Airway epithelial cell (primary cell): ENCODE measurements at places on chromosomes 5 and 9. TPM values are rescaled to one million over a fixed set of nuclear protein-coding genes. Genes with fewer than 3 reads are reported as not detected.

The AIF1L gene
- total RNA-seq, result 2.8 and 3.7 TPM in 2 replicates

The MRPS30 gene
- total RNA-seq, result 56.3 and 62.3 TPM in 2 replicates

The LECT2 gene
- not detected in 2 replicates for total RNA-seq

The FRMPD1 gene
- total RNA-seq, result under 0.01 TPM in 1 of 2 replicates, not detected in the other

The BTNL8 gene
- not detected in 2 replicates for total RNA-seq

The NACC2 gene
- 12.0 and 14.8 TPM in 2 replicates for total RNA-seq

The ATP10B gene
- 3.1 and 3.9 TPM in 2 replicates for total RNA-seq

The SLC46A2 gene
- not detected in 2 replicates for total RNA-seq

The RANBP6 gene
- 11.1 and 17.4 TPM in 2 replicates for total RNA-seq

The TTC16 gene
- not detected in 2 replicates for total RNA-seq

The JAK2 gene
- total RNA-seq, result 7.7 and 9.3 TPM in 2 replicates

The PCDHB3 gene
- 0.05 TPM in 1 of 2 replicates, not detected in the other for total RNA-seq
